ENCODE measurements at places on chromosomes 1 and 21. TPM values are rescaled to one million over a fixed set of nuclear protein-coding genes. Genes with fewer than 3 reads are reported as not detected.

DNA sequence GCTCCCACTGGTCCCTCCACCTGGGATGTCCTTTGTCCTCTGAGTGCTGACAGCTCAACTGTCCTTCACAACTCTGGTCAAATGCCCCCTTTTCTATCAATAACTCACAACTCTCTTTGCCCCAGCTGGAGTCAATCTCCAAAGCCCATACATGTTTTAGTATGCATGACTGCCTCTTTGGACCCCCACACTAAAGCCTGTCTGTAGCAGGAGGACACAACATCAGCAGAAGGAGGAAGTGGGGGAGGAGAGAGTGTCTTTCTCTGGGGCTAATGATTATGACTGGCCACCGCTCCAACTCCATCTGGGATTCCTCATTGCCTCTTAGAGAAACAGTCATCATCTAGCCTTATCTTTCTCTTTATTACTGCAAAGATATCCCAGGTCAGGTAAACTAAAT lies 186.6 kb upstream of the FGGY start:
- DNase-seq: no peak
- no peak overlapping the region for H3K27ac ChIP-seq
- H3K4me1 ChIP-seq: peaks cover 11% of the 10 kb centered on the region
- H3K27me3 ChIP-seq: no peaks in the 10 kb centered on the region
- H3K4me3 ChIP-seq: no peak overlapping the region

GRCh38 chr1:32364836-32365235 lies 2.5 kb downstream of the TSSK3 start:
- DNase-seq: no peak
- H3K27ac ChIP-seq: no peak overlapping the region
- H3K36me3 ChIP-seq: no peaks in the 10 kb centered on the region
- peaks cover 12% of the 10 kb centered on the region for H3K4me1 ChIP-seq
- H3K27me3 ChIP-seq: no peaks in the 10 kb centered on the region

DNA sequence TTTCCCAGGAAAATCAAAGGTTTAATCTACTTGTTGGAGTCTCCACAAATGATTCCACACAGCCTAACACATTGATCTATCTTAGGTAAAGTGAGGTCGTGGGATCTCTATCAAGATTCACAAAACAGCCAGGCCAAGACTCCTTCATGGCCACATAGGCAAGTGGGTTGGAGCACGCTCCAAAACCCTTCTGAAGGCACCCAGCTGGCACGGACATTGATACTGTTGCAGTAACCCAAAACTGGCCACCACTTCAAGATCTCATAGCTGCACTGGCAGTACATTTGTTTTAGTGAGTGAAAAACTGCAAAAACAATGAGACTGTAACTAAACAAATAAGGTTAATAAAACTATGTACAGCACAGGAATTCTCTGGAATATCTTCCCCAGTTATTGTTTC lies 61.9 kb downstream of the COLGALT2 start:
- no peaks in the 10 kb centered on the region for H3K4me1 ChIP-seq
- H3K4me3 ChIP-seq: no peak overlapping the region
- no peak for DNase-seq
- H3K36me3 ChIP-seq: no peaks in the 10 kb centered on the region
- H3K27ac ChIP-seq: no peak overlapping the region

- H3K27ac ChIP-seq: no peak overlapping the region
- no peak overlapping the region for H3K4me3 ChIP-seq
- H3K27me3 ChIP-seq: peaks cover 4% of the 10 kb centered on the region
- no peak for DNase-seq
Observed at GRCh38 chr21:45574081-45574501, 31.9 kb upstream of the SLC19A1 start.

Gene CKS1B
- 15.7 TPM for total RNA-seq

GRCh38 chr1:75265792-75266191 lies 131.6 kb downstream of the LHX8 start:
- no peaks in the 10 kb centered on the region for H3K27me3 ChIP-seq
- H3K36me3 ChIP-seq: no peaks in the 10 kb centered on the region
- no peak for DNase-seq
- peaks cover 4% of the 10 kb centered on the region for H3K4me1 ChIP-seq

DNA sequence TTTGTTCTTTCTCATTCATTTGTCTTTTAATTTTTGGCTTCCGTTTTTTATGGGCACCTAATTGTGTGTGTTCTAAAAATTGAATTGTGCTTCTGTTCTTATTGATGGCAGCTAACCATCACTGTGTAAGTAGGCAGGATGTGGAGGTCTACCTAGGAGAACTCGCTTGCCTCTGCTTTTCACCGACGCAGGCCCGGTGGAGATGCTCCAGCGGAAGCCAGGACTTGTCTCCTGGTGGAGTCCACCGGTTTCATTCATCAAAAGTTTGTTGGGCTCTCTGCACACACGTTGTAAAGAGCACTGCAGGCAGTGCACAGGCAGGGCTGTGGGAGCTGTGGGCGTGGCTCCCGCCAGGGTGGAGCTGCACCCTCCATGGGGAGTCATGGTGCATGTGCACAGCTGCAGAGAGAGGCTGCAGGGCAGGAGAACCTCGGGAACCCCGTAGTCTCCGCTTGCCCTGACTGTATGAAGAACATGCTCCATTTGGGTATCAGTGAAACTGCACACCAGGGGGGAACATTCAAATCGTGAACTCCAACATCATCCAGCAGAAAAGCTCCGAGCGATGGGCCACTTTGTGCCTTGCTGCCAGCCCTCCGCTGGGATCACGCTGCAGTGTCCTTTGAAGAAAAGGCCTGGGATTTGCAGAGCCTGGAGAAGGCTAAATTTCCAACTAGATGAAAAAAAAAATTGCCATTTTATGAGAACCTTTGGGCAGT lies 6.0 kb upstream of the C1orf174 start:
- H3K36me3 ChIP-seq: no peaks in the 10 kb centered on the region
- no peak for DNase-seq
- no peak overlapping the region for H3K4me3 ChIP-seq
- no peak overlapping the region for H3K27ac ChIP-seq
- H3K27me3 ChIP-seq: no peaks in the 10 kb centered on the region
